ENCODE measurements at places on chromosomes 16 and 17.

- no peak for DNase-seq
These were observed 3.2 kb downstream of the HS3ST3A1 start for GRCh38 chr17:13598353-13599167.

GRCh38 chr16:10983159-10983558, 38.8 kb downstream of the CLEC16A start:
- DNase-seq: no peak

DNA sequence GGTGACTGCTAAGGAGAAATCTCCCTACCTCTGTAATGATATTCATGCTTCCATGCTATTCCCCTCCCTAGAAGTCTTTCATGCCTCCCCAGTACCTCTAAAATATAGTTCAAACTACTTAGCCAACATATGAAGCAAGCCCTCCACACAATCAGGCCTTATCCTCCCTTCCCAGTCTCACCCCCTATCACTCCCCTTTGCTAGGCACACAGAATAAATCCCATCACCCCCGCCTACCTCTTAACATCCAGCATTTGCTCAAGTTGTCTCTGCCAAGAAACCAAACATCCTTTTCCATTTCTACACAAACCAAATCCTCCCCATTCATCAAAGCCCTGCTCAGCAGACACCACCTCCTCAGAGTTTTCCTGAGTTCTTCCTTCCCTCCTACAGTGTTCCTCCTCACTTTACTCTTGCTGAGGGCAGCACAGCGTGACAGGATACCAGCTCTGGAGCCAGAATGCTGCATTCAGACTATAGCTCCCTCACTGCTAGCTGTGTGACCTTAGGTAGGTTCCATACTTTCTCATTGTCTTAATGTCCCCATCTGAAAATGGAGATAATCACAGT, 7.0 kb downstream of the TOM1L2 start:
- DNase-seq: no peak

DNA sequence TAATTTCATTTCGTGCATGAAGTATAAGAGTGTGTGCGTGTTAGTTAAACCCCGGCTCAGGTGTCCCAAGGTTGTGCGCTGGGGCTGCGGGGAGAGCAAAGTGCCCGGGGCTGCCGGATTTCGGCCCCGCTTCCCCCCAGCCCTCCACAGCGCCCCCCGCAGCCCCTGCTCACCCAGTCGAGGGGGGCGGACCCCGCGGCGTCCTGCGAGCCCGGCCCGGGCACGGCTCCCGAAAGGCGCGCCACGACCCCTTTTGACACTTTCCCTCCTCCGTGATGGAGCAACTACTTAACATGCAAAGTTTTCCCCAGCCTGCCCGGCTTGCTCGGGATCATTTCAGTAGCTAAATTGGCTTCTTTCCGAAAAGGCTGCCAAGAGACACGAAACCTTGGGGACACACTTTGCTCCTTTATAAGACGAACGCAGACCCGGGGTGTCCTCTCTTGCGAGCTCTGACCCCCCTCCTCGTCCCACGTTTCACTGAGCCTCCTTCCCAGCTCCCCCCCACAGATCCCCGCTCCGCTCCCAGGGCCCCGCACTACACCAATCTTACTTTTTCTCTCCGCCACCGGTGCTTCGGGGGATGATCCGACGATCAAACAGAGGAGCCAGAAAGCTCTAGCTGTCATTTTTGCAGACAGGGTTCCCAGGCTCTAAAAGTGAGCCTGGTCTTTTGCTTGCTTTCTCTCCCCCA, 552 bp downstream of the C17orf58 start:
- no peak for DNase-seq

- no peak for DNase-seq
These were observed 831 bp upstream of the RCVRN start for GRCh38 chr17:9905902-9906301.

DNA sequence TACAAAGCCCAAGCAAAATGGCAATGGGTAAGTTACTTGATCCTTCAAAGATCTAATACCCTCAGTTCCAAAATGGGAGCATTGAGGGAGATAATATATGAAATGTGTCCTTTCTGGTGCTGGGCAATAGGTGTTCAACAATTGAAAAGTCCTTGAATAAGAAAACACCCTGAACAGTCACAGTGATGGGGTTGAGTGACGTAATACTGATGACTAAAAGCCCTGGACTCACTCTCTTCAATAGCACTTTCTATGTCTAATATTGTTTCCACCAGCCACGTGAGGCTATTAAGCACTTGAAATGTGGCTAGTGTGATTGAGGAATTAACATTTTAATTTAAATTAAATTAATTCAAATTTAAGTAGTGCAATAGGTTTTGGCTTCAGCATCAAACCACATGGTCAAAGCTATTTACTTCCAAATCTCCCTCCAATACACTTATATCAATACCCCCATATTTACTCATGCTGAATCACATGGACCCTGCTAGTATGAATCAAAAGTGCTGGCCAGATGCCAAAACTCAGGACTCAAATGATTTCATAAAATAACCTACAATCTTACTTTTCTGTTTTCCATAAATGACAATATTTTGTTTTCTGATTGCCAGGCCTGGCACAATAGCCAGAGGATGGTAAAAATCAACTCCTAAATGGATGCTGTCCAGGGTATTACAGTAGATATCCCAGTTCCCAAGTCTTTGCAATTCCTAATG, 516.2 kb downstream of the HAPSTR1 start:
- DNase-seq: no peak

DNA sequence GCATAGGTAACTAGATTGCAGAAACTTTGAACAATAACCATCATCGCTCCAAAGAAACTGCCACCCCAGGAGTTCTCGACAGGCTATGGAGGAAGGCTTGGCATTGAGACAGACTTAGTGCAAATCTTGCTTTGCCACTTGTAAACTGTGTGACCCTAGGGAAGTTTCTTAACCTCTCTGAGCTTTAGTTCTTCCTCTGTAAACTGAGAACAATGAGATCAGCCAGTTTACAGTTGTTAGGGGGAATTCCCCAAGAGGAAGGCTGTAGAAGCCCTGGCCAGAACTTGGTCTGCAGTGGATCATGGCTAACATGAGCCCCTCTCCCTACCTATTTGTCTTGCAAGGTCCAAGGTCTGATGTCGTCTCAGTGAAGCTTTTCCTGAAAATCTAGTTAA, 78.9 kb downstream of the NT5M start:
- DNase-seq: no peak

DNA sequence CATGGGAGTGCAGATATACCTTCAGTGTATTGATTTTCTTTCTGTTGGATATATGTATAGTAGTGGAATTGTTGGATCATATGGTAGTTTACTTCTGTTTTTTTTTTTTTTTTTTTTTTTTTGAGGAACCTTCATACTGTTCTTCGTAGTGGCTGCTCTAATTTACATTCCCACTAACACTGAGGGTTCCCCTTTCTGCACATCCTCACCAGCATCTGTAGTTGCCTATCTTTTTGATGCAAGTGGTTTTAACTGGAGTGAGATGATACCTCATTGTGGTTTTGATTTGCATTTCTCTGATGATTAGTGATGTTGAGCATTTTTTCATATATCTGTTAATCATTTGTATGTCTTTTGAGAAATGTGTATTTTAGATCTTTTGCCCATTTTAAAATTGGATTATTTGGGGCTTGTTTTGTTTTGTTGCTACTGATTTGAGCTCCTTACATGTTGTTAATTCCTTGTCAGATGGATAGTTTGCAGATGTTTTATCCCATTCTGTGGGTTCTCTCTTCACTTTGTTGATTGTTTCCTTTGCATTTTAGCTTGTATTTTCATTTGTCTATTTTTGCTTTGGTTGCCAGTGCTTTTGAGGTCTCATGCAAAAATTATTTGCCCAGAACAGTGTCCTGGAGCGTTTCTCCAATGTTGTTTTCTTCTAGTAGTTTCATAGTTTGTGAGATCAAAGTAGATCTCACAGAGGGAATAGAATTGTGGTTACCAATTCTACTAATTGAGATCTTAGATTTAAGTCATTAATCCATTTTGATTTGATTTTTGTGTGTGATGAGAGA, 25.0 kb upstream of the BCAS3 start:
- no peak for DNase-seq

DNA sequence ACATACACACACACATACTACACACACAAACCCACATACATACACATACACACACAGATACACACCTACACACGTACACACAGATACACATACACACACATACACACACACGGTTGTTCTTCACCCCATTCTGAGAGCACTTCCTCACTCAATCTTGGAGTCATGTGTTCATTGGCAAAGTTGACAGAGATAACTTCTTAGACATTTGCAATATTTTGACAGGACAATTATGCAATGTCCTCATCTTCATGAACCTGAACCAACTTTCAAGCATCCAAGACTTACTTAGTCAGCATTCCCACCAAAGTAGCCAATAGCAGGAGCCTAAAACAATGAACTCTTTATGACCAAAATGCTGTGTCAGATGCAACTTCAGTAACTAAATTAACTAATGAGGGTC, 77.1 kb upstream of the DNAH17 start:
- no peak for DNase-seq

DNA sequence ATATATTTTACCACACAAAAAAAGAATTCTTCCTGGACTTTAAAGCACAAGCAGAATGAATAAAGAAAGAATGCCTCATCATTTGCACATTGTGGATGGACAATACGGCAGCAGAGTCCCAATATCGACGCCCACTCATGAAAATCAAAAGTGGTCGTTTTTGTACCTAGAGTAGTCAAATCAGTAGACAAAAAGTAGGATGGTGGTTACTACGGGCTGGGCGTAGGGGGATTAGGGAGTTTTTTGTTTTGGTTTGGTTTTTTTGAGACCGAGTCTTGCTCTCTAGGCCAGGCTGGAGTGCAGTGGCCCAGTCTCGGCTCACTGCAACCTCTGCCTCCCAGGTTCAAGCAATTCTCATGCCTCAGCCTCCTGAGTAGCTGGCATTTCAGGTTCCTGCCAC, 8.6 kb upstream of the CENPV start:
- no peak for DNase-seq

GRCh38 chr17:7173687-7174602, 5.2 kb downstream of the ASGR1 start:
- no peak for DNase-seq

DNA sequence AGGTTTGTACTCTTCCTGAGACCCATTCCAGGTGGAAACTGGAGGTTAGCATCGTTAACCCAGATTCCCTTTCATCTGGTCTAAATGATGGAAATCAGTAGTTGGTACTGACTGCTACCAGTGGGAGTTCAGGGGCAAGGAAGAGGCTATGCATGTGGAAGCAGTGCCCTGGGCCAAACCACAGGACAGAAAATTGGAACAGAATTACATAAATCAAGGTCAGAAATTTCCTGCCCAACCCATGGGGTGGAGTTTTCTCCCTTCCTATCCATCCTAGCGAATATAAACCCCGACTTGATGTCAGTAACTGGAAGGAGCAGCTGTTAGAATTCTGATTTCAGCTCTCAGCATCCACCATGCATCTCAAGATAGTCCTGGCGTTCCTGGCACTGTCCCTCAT, at the start of gene AOC2:
AOC2 (plus strand) TSS at position 310 of the 400 bp plus-strand sequence; CDS start at position 357, 47 bp downstream.
- DNase-seq: no peak

DNA sequence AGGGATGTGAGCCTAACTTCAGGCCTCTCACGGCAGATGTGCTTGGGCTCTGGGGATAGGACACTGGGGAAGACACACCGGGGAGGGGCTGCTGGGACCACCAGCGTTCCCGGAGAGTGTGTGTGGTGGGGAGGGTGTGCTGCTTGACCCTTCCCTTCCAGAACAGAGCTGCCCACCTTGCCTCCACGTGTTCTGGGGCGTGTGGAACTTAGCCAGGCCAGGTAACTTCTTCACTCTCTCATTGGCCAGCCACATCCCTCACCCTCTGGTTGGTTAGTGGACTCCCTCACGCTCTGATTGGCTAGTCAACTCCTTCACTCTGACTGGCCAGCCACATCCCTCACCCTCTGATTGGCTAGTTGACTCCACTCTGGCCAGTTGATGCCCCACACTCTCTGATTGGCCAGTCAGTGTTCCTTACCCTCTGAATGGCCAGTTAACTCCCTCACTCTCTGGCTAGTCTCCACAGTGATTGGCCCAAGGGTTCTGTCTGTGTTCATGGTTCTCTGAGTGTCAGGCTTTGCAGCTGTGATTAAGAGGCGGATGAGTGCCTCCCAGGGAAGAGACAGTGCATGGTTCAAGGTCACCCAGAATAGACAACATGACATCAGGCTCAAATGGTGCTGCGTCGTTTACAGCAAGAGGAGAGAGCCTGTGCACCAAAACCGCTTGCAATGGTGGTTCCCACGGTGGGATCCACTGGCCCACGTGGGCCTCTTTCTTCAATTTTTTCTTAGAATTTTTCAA, 10.0 kb downstream of the TMEM235 start:
- no peak for DNase-seq

DNA sequence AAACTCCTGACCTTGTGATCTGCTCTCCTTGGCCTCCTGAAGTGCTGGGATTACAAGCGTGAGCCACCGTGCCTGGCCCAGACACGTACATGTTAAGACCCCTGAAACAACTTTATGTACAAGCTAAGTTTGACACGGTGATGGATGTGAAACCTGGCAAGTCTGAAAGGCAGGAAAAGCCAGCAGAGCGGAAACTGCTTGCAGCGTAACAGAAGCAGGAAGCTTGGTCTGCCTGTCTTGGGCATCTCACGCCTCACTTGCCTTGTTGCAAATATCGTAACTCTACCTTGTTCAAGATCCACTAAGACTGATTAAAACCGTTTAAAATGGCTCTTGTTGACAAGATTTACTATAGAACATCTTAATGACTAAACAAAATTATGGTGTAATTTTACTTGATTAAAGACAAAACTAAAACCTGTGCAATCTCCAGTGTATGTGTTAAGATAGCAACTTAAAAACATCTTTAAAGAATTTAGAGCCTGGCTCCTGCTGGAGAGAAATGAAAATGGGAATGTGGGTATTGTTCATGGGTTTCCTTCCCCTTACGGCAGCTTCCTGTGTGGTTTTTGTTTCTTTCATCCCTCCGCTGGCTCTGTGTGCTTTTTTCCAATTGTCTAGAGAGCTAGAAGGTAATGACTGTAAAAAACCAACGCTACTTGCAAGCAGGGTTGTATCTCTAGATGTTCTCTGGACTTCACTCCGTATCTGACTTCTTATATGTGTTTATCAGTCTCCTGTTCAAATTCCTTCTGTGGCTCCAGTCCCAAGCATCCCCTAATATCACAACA, 477.6 kb downstream of the XYLT1 start:
- DNase-seq: no peak

- DNase-seq: no peak
These were observed 93.3 kb upstream of the ZNF267 start for GRCh38 chr16:31780342-31780741.

DNA sequence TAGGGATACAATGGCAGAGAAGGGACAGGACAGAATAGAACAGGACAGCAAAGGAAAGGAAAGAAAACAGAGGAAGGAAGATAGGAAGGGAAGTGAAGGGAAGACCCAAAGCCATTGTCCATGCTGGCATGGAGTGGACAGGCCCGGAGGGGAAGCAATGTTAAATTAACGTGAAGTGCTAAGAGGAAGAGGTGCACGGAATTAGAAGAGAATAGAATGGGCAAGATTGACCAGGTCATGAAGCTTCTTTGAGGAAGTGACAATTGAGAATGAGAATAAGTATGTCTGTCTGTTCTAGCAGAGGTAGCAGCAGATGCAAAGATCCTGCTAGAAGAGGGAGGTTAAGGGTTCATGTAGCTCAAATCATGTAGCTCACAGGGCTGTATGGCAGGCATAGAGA, 117.2 kb downstream of the MAF start:
- DNase-seq: no peak
